ENCODE measurements at places on chromosomes 12 and 14. TPM values are rescaled to one million over a fixed set of nuclear protein-coding genes. Genes with fewer than 3 reads are reported as not detected.

SYNDIG1L gene
- total RNA-seq: not detected

ADCY4 gene
- 17.7 TPM for total RNA-seq

TNFAIP2 gene
- 60.1 TPM for total RNA-seq

GARIN6 gene
- total RNA-seq: not detected

DPY19L2 gene
- total RNA-seq: 2.7 TPM

CCDC197 gene
- not detected for total RNA-seq

MYH6 gene
- total RNA-seq: not detected

KRT86 gene
- under 0.01 TPM for total RNA-seq

IFNG-AS1 gene
- 0.29 TPM for total RNA-seq

TCHP gene
- total RNA-seq: 7.7 TPM

ANKRD33 gene
- not detected for total RNA-seq

PTPRO gene
- total RNA-seq: 0.29 TPM

RNF212B gene
- total RNA-seq: not detected

DLST gene
- 72.5 TPM for total RNA-seq

CEBPE gene
- not detected for total RNA-seq

CDCA3 gene
- total RNA-seq: 5.0 TPM

PRKCH gene
- 3.2 TPM for total RNA-seq

HCAR3 gene
- not detected for total RNA-seq

RHOJ gene
- total RNA-seq: 3.8 TPM

KRT7 gene
- total RNA-seq: 27.9 TPM

KLRF2 gene
- not detected for total RNA-seq

SLC8A3 gene
- under 0.01 TPM for total RNA-seq

KRT2 gene
- not detected for total RNA-seq

BCL2L14 gene
- not detected for total RNA-seq

GPR65 gene
- under 0.01 TPM for total RNA-seq

SERPINA1 gene
- total RNA-seq: 0.29 TPM

P2RX4 gene
- 23.5 TPM for total RNA-seq

ITGA7 gene
- total RNA-seq: 24.8 TPM

PRKAB1 gene
- total RNA-seq: 25.3 TPM

RNASE3 gene
- total RNA-seq: not detected

TEX52 gene
- not detected for total RNA-seq

DACT1 gene
- 74.8 TPM for total RNA-seq

ESPL1 gene
- 0.72 TPM for total RNA-seq

ZNF891 gene
- 1.4 TPM for total RNA-seq

All from osteoblast (primary cell).